ENCODE measurements at places on chromosomes 16 and 17.

DNA sequence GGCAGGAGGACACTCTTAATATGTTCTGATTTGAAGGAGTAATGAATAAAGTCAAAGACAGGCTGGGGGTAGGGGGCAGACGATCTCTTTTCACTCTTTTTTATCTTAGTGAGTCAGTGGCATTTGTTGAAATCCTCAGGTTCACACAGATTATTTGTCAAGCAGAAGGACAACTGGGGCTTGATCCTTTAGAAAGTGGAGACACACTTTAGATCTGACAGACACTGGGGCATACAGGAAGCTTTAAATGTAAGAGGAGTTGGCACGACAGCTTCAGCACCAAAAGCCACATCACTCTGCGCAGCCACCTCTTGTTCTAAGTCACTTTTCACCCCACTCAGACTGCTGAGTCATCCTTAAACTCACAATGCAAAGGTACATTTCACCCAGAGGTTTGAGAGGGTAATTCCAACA is 121.5 kb downstream of the STXBP4 start:
- no peak for DNase-seq

DNA sequence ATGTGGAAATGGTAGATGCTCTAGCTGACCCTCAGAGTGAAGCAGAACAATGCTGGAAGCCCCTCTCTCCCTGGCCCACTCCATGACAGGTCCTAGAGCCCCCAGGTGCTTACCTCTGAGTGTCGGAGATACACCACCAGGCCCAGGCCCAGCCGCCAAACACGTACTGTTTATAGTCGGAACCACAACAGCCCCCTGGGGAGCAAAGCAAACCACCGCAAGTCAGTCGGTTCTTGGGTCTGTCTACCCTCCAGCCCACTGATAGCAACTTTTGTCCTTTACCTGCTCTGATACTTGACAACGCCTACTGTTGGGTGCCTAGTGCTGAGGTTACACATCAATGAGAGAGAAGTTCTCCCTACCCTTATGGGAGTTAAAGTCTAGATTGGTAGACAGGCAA is 8.7 kb downstream of the FLOT2 start:
- no peak for DNase-seq

- DNase-seq = no peak
Measured at GRCh38 chr16:9115277-9115676, 23.8 kb downstream of the HAPSTR1 start.

DNA sequence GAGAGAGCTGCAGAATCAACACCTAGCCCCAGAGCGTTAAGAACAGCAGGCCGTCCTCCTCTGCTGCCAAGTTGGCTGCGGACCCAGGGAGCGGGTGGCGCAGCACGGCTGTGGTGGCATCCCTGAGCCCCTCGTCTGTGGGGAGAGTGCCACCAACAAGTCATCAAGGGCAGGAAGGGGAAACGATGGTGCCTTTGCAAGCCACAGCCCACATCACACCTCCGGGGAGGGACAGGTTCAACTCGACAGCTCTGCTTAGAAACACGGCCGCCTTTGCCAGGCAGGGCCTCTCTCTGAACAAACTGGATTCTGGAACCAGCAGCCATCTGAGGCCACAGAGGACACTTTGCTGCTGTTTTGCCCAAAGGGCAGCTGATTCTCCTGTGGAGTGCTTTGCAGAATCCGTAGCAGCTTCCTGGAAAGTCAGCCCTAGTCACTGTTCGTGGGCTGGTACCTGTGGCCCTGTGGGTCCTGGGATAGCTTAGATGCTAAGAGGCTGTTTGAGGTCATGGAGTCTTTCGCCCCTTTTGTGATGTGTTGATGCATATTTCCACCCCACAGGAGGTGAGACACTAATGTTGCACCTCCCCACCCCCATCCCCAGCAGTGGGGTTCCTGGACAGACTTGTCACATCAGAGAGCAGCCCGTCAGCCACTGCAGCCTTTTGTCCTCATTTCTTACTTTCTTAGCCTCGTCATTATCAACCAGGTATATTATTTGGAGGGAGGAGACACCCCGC is 270.6 kb downstream of the CPPED1 start:
- no peak for DNase-seq

DNA sequence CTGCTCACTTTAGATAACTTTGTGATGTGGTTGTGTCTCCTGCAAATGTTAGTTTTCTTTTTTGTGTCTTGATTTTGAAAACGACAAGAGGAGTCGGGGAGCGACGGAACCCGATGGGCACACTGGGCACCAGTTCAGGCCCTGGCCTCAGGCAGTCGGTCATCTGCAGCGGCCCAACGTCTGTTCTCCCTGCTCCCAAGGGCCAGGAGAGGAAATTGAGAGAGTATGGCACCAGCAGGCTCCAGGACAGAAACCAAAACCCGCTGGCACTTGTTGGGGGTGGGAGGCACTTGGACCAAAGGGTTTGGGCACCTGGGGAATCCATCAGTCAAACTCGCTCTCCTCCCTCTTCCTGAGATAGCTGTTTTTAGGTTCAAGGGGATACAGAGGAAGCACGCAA is 17.2 kb downstream of the RBFOX3 start:
- DNase-seq = no peak

DNA sequence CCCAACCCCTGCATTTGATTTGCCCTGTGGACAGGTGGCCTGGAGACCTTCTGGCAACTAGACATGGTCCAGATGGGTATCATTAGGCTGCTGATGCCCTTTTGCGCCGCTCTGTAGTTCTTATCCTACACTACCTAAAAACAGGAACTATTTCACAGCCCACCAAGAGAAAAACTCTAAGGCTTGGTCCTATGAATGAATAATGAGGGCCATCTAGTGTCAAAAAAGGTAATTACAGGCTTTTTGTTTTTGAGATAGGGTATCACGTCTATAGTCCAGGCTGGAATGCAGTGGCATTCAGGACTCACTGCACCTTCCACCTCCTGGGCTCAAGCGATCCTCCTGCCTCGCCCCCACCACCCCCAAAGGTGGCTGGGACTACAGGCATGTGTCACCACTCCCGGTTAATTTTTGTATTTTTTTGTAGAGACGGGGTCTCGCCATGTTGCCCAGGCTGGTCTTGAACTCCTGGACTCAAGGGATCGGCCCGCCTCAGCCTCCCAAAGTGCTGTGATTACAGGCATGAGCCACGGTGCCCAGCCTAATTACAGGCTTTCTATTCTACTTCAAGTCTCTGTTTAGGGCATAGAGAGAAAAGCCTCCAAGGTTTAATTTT is 20.9 kb downstream of the COIL start:
- DNase-seq = no peak

DNA sequence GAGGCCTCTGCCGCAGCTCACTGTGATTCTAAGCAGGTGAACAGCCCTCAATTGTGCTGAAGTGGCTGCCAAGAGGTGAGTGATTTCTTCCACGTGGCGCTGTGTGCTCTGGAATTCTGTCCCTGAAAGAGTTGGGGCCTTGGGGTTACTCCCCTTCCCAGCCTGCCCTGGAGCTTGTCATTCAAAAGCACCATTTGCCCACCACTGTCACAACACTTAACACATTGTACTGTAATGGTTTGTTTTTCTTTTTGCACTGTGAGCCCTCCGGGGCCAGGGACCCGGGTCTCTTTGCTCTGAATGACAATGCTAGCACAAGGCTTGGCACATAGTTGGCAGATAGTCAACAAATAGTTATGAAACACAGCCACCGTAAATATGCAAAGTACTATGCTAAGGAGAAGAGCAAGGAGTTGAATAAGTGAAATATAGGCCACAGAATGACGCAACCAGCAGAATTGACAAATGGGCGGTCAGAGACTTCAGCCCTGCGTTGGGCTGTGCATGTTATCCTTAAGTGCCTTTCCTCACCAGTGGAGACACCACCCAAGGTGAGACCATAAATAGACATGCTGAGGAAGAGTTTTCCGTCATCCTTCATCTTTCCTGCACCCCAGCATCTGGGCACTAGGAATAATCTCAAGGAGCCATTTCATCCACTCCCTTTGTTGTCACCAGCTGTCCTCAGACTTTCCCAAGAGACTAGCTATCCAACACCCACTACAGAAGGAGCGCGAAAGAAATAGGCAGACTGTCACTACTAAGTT is 112.0 kb upstream of the DNAH9 start:
- DNase-seq = no peak

- no peak for DNase-seq
Measured at GRCh38 chr17:1958134-1958881, 66.8 kb downstream of the RTN4RL1 start.

GRCh38 chr16:84663433-84664101 is 15.3 kb downstream of the KLHL36 start:
- DNase-seq = no peak

DNA sequence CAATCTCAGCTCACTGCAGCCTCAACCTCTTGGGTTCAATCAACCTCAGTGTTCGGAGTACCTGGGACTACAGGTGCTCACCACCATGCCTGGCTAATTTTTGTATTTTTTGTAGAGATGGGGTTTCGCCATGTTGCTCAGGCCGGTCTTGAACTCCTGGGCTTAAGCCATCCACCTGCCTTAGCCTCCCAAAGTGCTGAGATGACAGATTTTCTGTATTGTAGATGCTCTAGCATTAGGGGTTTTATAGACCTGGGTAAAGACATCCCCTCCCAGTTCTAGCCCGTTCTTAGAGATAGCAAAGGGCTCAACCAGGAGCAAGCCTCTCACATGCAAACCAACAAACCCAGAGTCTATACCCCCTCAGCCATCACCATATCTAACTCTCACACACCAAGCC is 57.3 kb downstream of the XYLT1 start:
- no peak for DNase-seq

- DNase-seq = no peak
Measured at GRCh38 chr17:55278173-55278961, 13.6 kb downstream of the HLF start.

DNA sequence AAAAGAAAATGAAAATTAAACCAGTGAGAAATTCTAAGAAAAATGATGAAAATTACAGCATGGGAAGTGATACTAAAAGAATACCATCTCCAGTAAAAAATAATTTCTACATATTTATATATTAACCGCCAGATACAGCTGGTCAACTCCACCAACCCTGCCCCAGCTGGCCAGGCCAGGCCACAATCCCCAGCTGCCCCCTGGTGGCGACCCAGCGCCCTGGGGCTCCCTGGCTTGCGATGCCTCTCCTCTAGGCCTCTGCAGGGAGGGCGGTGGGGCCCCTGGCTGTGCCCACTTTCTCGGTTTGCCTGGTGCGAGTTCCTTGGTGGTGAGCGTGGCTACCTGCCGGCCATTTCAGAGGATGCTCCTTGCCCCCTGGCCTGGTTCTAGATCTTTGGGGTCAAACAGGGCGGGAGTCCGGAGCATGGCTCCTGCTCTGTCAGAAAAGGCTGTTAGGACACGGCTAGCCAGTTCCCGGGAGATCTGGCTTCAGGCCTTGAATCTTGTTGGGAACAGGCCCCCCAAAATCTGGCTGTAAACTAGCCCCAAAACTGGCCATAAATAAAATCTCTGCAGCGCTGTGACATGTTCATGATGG is 14.5 kb downstream of the GLIS2 start:
- DNase-seq = no peak

GRCh38 chr17:80153004-80153403 is 6.1 kb upstream of the EIF4A3 start:
- DNase-seq = no peak

GRCh38 chr16:143047-143446 is 4.6 kb upstream of the NPRL3 start:
- no peak for DNase-seq

- DNase-seq = no peak
Measured at GRCh38 chr16:17696616-17697015, 225.9 kb upstream of the XYLT1 start.

DNA sequence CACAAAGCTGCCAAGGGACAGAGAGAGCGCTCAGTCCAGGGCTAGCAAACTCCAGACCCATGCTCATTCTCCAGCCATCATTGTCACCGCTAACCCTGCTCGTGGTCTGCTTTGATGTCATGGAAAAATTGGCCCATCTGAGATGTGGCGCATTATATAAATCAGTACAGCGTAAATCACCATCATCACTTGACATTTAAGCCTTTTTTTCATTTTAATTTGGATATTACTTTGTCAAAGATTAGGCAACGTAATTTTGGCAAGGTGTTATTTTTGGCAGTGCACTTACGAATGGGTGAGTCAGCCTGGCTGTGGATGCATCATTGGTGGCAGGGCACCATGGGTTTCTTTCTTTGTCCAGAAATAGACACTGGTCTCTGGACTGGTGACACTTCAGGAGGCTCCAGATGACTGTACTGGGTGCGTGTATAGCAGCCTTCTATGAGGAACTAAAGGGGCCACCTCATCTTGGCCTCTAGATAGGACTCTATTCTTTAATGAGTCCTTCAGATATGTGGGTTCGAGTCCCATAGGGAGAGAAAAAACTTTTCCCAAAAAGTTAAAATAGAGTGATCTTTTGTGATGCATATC is 166.3 kb downstream of the MSI2 start:
- peak; percentile 19 for DNase-seq

GRCh38 chr16:8866884-8867215 is 2.0 kb downstream of the CARHSP1 start:
- DNase-seq = no peak

- no peak for DNase-seq
Measured at GRCh38 chr17:74087002-74087585, 116.4 kb upstream of the RPL38 start.

DNA sequence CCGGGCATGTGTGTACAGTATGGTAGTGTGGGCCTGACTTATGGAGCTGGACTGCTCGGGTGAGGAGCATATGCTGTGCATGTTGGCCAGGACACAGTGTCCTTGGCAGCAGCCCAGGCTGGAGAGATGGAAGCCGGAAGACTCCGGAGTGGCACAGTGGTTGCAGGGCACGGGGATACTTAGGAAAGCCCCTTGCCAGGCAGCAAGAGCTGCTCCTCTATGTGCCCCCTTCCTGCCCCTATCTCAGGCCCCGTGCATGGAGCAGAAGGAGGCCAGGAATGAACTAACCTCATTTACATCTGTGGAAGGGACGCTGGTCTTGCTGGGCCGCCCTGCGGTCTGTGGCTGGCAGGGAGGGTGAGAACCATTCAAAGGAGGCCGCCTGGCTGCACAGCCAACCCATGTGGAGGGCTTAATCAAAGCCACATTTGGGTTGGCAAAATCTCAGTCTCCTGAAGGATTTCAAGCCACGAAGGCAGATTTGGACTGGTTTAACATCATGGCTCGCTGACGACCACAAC is 32.2 kb upstream of the RCVRN start:
- DNase-seq = no peak

DNA sequence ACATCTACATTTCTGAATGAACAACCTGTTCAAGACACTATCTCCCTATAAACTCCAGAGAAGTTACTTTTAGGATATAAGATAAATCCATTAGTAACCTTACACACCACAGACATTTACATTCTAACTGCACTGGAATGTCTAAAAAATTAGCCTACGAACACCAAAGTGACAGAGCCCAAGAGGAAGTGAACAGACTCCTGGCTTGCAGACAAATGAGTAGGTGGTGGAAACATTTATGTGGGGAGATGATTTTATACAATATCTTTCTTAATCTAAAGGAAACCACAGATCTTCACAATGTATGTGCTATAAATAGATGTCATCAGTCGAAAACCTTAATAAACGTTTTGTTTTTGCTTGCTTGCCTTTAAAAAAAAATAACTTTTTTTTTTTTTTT is 18.8 kb downstream of the ZNF652 start:
- DNase-seq = peak; percentile 48

DNA sequence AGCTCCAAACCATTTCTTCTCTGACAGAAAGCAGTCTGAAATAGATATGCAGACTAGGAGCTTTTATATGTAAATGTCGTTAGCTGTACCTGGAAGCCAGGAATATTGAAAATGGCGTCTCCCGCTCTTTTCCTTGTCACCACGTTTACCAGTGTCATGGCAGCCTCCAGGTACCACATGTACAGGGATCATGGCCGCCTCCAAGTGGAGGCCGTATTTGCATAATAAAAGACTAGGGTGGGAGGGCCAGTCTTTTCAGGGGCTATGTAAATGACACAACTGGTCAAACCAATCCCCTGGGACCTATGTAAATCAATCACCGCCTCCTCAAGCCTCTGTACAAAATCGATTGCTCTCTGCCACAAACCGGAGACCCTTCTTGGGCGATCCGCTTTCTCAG is 54.3 kb downstream of the MYOCD start:
- DNase-seq = no peak

Measured in HS-5 (cell line).